ENCODE measurements at places on chromosomes 7 and 10.

- peak; percentile 26 for DNase-seq
Observed at GRCh38 chr7:38796626-38797501, 112.1 kb downstream of the VPS41 start.

DNA sequence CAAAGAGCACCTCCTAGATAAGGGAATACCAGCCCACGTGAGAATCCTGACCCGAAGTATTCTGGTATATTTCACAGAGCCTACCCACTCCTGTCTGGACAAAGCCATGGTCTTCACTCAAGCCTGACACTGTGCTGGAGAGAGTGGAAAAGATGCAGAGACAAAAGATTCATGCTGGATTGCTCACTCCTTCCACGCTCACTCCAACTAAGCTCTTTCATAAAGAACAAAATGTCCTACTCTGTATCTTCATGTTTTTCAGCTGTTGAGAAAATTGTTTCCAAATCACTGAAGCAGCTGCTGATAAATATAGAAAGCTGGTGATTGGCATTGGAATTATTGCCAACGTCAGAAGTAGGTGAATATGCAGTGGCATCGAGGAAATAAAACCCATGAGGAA lies 106.0 kb downstream of the ABLIM1 start:
- no peak for DNase-seq

GRCh38 chr10:32577448-32577847 lies 131.5 kb downstream of the CCDC7 start:
- no peak for DNase-seq

DNA sequence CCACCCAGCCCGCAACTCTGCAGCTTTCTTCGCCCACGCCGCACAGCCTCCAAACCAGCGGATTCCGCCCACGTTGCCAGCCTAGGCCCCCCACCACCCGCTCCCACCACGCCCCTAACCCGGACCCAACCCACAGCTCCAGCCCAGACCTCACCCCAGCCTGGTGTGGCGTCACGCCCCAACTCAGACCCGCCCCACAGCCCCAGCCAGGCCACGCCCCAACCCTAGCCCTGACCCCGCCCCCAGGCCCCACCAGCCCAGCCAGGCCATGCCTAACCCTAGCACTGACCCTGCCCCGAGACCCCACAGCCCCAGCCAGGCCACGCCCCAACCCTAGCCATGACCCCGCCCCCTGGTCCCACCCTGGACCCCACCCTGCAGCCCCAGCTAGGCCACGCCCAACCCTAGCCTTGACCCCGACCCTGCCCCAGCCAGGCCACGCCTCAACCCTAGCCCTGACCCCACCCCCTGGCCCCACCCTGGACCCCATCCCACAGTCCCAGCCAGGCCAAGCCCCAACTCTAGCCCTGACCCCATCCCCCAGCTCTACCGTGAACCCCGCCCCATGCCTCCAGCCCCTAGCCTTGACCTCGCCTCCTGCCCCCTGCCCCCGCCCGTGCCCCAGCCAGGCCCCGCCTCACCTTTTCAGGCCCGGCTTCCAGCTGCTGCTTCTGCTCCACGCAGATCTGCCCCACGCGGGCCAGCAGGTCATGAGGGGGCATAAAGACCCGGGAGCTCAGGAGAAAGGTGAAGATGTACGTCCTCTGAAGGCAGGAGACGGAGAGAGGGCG lies 64.0 kb downstream of the RASGEF1A start:
- DNase-seq: peak; percentile 14

GRCh38 chr10:123797813-123798212 lies 93.8 kb downstream of the CPXM2 start:
- DNase-seq: no peak

GRCh38 chr10:13813550-13813949 lies 226.8 kb downstream of the PRPF18 start:
- DNase-seq: no peak

DNA sequence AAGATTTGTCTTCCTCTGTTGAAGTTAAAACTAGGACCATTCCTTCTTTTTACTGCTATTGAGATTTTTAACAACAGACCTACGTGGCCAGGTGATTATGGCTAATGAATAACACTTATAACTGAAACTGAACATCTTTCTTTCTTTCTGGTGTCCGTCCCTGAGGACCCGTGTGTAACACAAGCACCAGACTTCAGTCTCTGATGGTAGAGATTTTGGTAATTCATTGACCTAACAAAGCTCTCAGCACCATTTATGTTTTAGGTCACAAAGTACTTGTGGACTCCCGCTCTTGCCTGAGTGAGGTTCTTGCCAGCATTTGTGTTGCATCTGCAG lies 40.4 kb upstream of the TMEM229A start:
- DNase-seq: no peak

- DNase-seq: no peak
Observed at GRCh38 chr7:74183653-74184450, 9.7 kb downstream of the EIF4H start.

DNA sequence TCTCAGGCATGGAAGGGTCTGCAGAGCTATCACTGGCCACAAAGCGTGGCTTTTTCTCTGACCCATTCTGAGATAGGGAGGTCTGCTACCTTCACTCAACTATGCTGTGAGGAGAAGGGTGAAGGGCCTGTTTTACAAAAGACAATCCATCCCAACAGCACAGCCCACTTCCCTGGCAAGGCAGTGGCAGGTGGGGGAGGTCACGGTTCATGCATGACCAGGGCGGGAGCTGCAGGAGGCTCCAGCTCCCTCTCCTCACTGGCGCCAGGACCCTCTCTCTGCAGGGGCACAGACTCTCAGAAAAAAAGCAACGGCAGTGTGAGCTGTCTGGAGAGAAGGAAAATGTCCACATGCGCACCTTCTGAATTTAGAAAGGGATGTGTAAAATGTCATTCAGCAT lies 28.5 kb downstream of the GRB10 start:
- DNase-seq: no peak

- DNase-seq: no peak
Observed at GRCh38 chr7:149716007-149716931, 57.1 kb downstream of the ZNF467 start.

DNA sequence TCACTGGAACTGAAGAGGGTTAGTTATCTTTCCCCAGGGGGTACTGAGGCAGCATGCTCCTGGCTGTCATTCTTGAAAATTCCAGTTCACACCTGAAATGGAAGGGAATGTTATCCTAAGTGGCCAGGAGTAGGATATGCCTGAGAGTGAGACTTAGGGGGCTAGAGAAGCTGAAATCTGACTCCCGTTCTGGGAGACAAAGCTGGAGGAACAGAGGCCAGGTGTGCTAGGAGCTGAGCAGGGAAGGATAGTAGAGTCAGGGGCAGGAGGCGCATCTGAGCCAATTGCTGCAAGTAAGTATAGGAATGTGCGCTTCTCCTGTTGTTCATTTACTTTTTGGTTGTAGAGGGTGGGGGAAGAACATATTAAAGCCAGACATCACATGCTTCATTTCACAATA lies 58.1 kb upstream of the KIAA1217 start:
- DNase-seq: no peak

DNA sequence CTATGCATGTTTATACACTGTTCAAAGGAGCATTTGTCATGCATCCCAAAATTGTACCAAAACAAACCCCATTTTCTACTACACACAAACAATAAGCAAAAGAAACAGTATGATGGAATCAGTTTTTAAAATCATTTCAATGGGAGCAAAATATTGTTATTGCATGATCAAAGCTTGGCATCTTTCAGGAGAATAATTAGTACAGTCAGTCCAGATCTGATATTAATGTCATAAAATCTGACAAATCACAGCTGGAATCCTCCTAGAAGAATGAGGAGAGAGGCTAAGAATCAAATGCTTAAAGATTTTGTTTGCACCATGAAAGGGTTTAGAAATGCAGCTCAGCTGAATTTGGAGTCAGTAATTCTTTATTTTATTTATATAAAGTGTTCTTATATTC lies 229.7 kb upstream of the SEMA3E start:
- DNase-seq: no peak

DNA sequence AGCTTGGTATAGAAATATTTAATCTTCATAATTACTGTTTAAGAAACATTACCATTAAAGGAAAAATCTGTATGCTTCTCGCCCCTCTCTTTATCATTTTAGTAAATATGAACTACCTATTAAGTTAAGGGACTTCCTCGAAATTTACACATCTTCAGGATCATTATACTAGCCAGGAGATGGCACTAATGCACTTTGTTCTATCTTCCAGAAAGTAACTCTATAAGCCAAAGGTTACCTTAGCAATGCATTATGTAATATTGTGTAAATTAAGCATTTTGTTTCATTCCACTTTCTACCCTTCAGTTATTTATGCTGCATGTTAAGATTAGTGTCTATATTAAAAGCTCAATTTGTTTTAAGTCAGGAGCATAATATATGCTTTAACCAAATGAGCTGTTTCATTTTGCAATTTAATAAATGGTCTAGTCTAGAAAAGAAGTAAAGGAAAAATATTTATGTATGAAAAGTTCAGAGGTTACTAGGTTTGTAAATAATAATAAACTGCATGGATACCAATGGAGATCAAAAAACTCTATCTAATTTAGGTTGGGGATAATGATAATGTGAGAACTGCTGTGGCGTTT lies 128.5 kb downstream of the ANKRD7 start:
- no peak for DNase-seq

- no peak for DNase-seq
Observed at GRCh38 chr10:71644307-71645180, 75.0 kb downstream of the C10orf105 start.

GRCh38 chr10:27680006-27680557 lies 65.5 kb downstream of the MKX start:
- DNase-seq: no peak

- DNase-seq: no peak
Observed at GRCh38 chr7:27145914-27146412, 1.6 kb downstream of the HOXA6 start.

- no peak for DNase-seq
Observed at GRCh38 chr10:24465124-24465874, 256.4 kb downstream of the KIAA1217 start.

- no peak for DNase-seq
Observed at GRCh38 chr10:89283025-89283935, 18.6 kb upstream of the IFIT2 start.

DNA sequence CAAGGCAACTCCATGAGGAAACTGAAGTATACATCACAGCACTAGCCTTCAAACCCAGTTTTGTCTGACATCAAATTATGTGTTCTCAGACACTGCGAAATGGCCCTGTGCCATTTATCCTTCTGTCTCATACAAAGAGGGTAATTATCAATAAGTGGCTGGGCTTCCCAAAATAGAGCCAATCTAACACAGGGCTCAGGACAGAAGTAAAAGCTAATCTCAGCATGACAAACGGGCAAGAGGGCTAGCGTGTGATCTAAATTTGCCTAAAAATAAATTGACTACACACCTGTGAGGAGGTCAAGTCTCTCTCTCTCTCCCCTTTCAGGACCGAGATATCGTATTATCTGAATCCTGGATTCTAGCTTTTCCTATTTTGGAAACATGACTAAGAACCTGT lies 67.2 kb downstream of the DGKB start:
- no peak for DNase-seq

GRCh38 chr7:7805511-7806153 lies 87.2 kb upstream of the RPA3 start:
- no peak for DNase-seq

DNA sequence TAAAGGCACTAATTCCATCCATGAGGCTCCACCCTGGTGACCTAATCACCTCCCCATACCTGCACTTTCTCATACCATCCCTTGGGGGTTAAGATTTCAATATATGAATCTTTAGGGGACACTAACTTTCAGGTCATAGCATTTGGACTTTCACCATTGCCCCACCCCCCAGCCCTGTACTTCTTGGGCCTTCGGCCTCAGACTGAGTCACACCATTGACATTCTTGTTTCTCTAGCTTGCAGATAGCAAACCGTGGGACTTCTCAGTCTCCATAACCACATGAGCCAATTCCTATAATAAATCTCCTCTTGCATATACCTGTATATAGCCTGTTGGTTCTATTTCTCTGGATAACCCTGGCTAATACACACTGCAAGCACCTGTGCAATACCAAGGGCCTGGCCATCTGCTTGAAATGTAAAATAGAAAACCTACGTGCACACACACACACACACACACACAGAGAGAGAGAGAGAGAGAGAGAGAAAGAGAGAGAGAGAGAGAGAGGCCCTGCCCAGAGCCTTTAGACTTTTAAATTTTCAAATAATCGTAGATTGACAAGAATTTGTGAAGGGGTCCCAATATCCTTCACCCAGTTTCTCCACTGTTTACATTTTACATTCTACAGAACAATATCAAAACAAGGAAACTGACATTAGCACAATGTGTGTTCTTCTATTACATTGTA lies 25.3 kb downstream of the ANXA8 start:
- no peak for DNase-seq

DNA sequence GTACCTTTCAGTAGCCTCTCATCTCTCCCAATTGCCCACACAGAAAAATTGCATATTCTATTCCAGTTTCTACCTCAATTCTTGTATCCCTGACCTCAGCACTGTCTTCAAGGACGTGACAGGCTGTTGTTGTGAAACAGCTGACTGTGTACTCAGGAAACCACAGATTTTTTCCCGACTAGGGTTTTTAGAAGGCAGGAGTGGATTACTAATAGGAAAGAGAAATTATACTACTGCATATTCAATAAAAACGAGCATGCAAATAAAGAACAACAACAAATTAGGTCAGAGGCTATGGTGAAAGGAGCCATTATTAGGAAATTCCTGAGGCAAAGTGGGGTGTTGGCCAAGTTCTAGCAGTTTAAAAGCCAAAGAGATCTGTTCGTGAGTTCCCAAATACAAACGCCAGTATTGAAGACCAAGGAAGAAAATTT lies 93.4 kb downstream of the DOCK4 start:
- no peak for DNase-seq

GRCh38 chr7:39259391-39260003 lies 281.8 kb downstream of the POU6F2 start:
- DNase-seq: no peak

DNA sequence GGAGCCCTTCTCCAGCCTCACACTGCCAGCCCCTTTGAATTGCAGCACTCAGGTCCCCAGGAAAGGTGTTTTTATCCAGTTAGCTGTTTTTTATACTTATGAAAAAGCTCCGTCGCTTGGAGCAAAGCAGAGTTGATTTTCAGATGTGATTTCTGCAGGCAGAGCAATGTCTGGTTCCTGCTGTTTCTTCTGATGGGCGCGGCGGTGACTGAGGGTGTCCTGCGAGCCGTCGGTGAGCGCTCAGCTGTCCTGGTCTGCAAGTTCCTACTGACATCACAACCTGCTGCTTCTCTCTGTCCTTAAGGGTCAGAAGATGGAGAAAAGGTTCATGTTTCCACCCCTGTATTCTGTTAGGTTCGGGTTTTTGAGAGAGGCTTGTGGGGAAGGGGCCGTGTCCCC lies 109.6 kb upstream of the FAM20C start:
- DNase-seq: no peak

- DNase-seq: no peak
Observed at GRCh38 chr7:1520539-1521234, 9.8 kb upstream of the MAFK start.

DNA sequence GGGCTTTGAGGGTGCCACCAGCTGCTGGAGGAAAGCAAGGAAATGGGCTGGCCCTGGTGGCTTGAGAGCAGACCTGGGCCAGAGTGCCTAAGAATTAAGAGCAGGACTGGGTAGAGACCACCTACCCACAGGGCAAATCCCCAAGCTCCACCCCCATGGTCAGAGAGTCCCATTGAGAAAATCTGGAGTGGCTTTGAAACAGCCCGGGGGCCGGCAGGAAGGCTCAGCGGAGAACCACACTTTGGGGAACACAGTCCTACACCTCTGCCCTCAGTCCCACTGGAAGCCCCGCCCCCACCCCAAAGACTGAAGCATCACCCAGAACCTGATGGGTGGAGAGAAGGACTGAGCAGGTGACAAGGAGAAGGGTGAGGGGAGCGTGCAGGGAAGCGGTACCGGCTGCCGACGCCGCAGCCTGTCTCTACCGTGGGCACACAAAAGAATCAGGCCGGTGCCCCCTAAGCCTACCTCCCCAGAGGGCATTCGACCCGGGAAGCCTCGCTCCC lies 3.6 kb downstream of the SMARCD3 start:
- DNase-seq: no peak

- DNase-seq: no peak
Observed at GRCh38 chr7:39367943-39368342, 198.3 kb upstream of the YAE1 start.

Data from T follicular helper cell (primary cell).